ENCODE measurements at places on chromosomes 11 and 22.

DNA sequence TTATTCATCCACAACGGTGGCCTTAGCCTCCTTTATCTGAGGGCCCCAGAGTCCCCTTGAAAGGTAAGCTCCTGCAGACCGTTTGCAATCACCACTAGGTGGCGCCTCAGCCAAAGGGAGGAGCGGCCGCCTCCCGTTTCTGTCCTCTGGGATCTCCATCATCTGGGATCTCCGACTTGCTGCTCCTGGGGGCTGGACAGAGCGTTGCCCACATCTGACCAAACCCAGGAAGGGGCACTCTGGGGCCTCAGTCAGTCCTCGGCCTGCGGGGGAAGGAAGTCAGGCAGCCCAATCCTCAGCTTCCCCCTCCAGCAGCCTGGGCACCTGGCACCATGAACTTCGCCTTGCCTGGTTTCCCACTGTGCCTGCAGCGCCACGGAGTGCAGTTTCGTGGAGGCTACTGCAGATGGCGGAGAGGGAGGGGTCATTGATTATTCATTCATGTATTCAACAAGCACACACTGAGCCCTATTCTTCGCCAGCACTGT is 23.5 kb downstream of the TP53I11 start:
- DNase-seq = no peak

DNA sequence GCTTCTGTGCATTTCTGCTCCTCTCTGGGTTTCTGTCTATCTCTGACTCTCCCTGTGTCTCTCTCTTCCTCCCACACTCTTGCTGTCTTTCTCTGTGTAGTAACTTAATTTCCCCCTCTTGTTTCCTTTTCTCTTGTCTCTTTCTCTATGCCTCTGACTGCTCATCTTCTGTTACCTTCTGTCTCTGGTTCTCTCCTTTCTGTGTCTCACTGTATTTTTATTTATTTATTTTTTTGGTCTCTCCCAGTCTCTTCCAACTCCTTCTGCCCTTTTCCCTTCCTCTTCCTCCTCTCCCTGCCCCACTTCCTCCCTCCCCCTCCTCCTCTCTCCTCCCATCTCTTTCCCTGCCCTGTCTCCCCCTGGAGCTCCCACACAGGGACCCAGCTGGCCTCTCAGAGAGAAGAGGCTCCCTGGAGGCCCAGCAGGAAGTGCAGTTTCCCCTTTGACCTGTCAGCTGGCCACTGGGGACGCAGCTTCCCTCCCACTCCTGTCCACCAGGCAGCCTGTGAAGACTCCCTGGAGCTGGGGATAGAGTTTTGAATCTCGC is 38.3 kb upstream of the MYH9 start:
- no peak for DNase-seq

DNA sequence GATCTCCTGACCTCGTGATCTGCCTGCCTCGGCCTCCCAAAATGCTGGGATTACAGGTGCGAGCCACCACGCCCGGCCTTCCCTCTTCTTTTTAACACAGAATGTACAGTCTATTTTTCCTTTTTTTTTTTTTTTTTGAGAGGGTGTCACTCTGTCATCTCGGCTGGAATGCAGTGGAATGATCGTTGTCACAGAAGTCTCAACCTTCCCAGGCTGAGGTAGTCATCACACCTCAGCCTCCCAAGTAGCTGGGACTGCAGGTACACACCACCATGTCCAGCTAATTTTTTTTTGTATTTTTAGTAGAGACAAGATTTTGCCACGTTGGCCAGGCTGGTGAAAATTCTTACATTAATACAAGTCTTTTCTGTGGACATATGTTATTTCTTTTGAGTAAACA is 13.1 kb downstream of the PPP6R2 start:
- no peak for DNase-seq

GRCh38 chr22:25660336-25660735 is 81.7 kb upstream of the MYO18B start:
- DNase-seq = no peak

DNA sequence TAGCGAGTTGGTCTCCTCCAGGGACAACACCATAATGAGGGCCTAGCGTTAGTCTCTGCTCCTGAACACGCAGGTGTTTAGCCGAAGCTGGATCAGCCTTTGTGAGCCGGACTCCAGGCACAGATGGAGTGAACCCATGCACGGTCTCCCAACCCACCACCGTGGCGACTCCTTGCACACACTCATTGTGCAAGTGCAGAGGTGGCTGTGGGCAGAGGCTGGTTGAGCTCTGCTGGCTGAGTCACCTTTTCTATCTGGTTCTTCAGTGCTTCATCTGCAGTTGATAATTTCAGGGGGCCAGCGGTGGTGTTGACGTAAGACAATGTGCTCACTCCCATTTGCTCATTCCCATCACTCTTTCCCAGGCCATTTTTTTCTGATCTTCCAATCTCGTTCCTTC is 72.1 kb upstream of the SLC22A12 start:
- peak; percentile 8 for DNase-seq

- no peak for DNase-seq
These were observed 150.7 kb downstream of the ADAMTS15 start for GRCh38 chr11:130599073-130599654.

- no peak for DNase-seq
These were observed 6.7 kb upstream of the ANAPC15 start for GRCh38 chr11:72119198-72119597.

DNA sequence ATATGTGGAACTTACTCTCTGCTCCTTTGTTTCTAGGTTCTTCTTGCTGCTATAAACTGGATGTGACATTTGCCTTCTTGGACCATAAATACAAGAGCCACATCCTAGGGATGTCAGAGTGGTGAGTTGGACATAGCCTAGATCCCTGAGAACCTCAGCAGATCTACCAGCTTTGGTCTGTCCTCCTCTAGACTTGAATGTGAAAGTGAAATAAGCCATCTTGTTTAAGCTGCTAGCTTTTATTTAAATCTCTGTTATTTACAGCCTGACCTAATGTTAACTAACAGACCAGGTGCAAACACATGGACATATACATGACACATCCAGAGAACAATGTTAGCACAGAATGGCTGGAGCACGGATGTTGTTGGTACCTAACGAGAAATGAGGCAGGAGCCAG is 36.0 kb downstream of the SLN start:
- no peak for DNase-seq

- no peak for DNase-seq
These were observed 17.3 kb downstream of the GALNT18 start for GRCh38 chr11:11604370-11604990.

DNA sequence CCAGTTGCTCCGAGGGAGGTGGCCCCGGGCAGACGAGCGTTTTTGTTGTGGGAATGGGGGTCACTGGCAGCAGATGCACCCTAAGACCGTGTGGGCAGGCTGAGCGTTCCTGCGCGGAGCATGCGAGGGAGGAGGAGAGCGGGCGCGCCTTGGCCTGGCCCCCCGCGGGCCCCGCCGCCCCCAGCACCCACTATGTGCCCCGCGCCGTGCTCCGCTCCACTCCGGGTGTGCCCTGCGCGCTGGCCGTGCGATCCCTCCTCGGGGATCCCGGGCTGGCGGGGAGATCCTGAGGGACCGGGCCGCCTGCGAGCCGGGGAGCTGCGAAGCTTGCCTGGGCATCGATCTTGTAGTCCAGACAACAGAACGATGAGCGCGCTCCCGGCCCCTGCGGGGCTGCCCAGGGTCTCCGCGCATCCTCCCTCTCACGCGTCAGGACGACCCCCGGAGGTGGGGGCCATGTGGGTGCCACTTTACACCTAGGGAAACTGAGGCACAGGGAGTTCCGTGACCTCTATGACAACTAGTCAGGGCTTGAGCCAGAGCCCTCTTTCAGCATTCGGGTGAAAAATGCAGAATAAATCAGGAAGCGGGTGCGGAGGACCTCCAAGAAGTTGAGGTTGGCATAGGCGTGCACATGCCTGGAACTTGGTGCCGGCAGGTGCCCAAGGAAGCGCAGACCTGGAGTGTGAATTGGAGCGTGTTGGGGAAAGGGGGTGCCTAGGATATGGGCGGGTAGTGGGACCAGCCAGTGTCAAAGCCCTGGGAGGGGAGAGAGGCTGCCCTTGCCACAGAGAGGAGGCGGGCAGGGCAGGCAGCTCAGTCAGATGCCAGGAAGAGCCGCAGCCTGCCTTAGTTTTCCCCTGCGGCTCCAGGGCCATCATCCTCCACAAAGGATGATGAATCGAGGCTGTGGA is 1.3 kb upstream of the KMT5B start:
- DNase-seq = no peak
